T-helper 9 cell (primary cell): ENCODE measurements at places on chromosomes 2 and 18.
A peak's percentile ranks its signal among the peaks of the same experiment; 100 is the strongest.

DNA sequence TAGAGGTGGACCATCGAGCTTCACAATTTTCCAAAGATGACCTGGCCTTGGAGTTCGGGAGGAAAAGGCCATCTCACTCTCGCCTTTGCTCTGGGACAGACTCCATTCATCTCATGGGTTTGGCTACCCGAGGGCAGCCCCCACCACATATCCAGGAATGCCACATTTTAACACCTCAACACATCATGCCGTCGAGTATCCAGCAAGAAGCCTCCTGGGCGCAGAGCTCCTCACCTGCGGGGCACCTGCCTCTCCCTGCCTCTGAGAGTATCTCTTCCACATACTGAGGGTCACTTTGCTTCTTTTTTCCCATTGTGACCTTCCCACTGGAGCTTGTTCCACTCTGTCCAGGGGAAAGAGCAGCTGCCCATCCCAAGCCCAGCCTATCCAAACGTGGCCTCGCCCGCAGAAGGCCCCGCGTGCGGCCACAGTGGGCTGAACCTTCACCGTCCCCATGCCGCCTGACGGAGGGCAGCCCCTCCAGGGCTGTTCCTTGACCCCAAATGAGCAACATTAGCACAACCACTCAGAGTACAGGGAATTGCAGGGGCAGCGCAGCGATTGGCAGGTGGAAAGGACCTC lies 5.5 kb upstream of the LIMS2 start:
- no peak for DNase-seq

DNA sequence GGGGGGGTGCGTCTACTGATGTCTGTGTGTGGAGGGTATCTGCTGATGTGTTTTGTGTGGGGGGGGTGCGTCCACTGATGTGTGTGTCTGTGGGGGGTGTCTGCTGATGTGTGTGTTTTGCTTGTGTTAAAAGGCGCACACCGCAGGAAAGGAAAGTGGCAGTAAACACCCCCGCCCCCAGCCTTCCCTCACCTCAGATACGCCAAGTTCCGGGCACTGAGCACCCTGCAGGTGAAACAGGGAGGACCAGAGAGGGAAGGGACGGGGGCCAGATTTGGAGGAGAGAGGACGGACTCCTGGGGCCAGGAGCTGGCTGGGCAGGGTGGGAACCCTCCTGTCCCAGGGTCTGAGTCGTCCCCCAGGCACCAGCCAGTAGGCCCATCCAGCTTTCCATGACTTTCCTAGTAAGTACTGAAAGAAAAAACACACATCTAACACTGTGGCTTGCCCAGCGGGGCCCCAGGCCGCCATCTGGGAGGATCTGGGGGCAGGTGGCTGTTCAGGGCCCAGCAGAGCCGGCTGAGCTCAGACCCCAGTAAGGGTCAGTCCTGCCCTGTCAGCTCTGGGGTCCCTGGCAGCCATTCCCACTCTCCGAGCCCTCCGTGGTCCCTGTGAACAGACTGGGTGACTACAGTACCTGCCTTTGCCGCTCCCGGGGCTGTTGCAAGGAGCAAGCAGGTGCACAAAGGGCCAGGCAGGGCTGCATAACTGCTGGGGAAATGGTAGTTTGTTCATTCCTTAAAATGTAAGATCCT lies 126.9 kb downstream of the NFATC1 start:
- peak; percentile 44 for DNase-seq

DNA sequence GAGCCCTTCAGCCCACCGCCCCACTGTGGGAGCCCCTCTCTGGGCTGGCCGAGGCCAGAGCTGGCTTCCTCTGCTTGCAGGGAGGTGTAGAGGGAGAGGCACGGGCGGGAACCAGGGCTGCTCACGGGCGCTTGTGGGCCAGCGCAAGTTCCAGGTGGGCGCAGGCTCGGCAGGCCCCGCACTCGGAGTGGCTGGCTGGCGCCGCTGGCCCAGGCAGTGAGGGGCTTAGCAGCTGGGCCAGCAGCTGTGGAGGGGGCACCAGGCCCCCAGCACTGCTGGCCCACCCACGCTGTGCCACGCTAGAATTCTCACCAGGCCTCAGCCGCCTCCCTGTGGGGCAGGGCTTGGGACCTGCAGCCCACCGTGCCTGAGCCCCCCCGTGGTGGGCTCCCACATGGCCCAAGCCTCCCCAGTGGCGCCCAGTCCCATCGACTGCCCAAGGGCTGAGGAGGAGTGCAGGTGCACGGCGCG lies 45.2 kb downstream of the SLC5A7 start:
- no peak for DNase-seq

DNA sequence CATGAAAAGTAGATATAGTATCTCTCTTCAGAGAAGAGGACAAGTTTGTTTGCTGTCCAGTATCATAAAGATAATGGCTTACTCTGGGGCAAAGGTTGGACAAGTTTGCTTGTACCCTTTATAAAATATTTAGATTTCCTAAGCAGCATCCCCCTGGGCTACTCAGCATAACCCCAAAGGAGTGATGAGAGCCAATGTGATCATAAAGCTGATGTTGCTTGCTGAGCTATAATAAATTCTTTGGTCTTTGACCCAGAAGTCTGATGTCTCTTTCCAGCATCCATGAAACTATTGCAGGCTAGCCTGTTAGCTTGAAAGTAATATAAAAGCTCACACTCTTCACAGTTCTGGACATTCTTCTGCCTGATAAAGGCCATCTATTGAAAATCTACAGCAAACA lies 138.3 kb upstream of the STON1 start:
- no peak for DNase-seq
